ENCODE measurements at places on chromosomes 3 and 15.

GRCh38 chr3:13474776-13475303 lies 5.3 kb upstream of the HDAC11 start:
- no peak for DNase-seq

GRCh38 chr3:12897381-12898289 lies 56.3 kb upstream of the RPL32 start:
- DNase-seq, result no peak

DNA sequence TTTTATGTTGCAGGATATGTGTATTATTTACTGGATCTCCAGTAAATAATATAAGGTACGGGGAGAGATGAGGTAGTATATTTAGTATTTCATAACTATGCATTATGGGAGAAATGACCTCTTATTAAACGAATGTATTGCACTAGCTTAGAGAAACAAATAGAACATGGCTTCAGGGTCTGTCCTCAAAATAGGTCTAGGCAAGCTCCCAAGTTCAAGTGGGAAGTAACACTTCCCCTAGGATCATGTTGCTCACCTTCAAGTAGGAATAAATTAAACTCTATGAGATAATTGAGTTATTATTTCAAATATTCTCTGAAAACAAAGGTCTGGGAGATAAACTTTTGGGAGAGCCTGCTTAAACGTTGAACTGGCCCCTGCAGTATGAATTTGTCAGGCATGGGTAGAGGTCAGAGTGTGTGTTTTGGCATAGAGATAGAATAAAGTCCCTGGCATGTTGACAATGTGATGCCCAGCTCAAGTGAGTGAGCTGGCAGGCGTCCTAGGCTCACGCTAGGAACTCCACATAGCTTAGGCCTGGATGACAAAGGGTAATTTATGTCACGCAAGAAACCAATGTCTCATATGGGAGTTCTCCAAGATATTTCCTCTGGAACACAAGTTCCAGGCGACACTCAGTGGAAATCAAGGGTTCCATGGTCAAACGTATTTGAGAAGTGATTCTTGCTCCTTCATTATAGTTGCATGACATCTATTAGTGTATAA lies 236.8 kb downstream of the CACNA2D3 start:
- DNase-seq, result no peak

GRCh38 chr3:148459931-148460513 lies 237.7 kb upstream of the AGTR1 start:
- no peak for DNase-seq

- DNase-seq, result no peak
Measured at GRCh38 chr3:184786280-184786941, 25.6 kb upstream of the VPS8 start.

All from CD4-positive, alpha-beta T cell treated with Interleukin-6 at 100 ng/mL for 8 hours (primary cell).